ENCODE measurements at places on chromosomes 12 and 14.

DNA sequence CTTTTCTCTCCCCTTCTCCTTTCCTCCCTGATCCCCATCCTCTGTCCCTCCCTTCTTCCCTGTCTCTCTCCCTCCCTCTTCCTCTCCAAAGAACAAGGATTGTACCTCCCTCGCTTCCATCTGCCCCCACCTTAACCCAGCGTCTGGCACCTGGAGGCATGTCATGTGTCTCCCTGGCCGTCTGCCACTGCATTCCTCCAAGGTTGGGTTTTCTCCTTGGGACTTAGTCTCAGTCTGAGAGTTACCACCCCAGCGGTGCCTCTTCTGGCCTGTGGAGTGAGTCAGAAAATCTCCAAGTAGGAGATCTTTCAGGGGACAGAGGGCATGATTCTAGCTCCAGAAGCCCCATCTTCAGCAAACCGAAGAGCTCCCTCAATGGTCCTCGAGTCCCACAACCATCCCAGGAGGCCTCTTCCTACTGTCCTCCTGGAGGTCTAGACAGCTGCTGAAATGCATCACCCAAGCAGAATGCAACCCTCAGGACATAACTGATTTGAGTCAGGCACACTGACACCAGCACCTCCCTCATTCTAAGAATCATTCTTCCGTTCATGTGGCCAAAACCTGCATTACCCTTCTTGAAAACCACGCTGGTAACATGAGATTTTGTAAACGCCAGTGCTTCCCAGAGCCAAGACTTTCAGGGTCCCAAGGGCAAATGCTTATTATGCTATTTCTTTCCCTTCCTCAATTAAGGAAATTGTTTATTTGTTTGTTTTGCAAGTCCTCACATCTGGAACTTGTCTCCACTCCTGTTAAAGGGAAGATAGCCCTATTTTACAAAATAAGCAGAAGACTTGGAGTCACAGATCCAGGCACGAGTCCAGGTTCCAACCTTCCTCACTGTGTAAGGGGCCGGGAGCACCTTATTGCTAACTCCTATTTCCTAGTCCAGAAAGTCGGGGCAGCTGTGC is 463.2 kb downstream of the BCL11B start:
- no peak for DNase-seq

GRCh38 chr12:12190087-12190809 is 76.6 kb downstream of the LRP6 start:
- no peak for DNase-seq

- no peak for DNase-seq
These were observed 794.3 kb upstream of the NOVA1 start for GRCh38 chr14:27392153-27392552.

GRCh38 chr14:101736071-101736470 is 25.4 kb upstream of the PPP2R5C start:
- no peak for DNase-seq

DNA sequence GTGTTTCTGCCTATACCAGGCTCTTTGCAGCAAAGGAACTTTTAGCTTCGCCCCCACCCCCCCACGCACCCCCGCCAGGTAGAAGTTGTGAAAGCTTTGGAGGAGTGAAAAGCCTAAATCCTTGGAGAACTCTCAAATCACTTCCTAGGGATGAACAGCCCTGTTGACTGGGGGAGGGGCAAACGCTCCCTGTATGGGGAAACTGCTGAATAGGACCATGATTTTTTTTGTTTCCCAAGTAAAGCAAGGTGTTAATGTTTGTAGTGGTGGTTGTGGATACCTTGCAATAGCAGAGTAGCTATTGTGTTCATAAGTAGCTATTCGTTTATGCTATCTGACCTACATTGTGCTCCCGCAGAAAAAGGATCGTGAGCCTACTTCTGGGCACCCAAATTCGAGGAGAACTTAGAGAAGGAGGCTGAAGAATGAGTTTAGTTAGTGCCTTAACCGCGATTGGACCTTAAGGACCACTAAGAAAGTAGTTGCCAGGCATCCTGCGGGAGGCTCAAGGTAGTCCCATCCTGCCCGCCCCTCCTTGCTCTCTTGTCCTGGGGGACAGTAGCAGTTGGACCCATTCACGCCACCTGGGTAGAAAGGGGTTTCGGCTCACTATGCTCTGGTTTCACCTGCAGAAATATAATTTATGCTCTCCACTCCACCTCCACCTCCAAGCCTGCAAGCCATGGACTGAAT is 901 bp upstream of the NFKBIA start:
- no peak for DNase-seq

- no peak for DNase-seq
These were observed 4.4 kb downstream of the BDKRB1 start for GRCh38 chr14:96260341-96260821.

- DNase-seq = no peak
These were observed 31.0 kb downstream of the NINJ2 start for GRCh38 chr12:632102-632696.

GRCh38 chr14:87349921-87350320 is 643.1 kb downstream of the GALC start:
- DNase-seq = no peak

GRCh38 chr12:102800565-102800964 is 116.5 kb downstream of the PAH start:
- no peak for DNase-seq

DNA sequence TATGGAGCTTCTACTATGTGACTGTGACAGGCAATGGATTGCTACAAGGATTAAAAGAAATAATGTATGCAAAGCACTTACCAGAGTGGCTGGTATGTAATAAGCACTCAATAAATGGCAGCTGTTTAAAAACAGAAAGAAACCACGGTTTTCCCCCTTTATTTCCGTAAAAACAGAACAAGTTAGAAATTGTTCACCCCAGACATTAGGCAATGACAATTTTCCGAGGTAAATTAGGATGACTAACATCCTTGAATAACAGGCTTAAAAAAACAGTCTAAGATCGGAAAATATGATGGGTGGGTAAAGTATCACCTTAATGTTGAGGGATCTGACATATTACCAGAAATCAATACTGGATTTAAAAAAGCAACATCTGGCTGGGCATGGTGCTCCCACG is 20.9 kb upstream of the CNIH1 start:
- DNase-seq = no peak

- no peak for DNase-seq
These were observed 9.7 kb upstream of the WSCD2 start for GRCh38 chr12:108119126-108119973.

GRCh38 chr12:72472350-72472749 is 200.2 kb downstream of the TRHDE start:
- no peak for DNase-seq

GRCh38 chr12:42960087-42960527 is 370.6 kb upstream of the PRICKLE1 start:
- DNase-seq = no peak

- DNase-seq = no peak
These were observed 26.7 kb downstream of the VEZT start for GRCh38 chr12:95244350-95244749.

DNA sequence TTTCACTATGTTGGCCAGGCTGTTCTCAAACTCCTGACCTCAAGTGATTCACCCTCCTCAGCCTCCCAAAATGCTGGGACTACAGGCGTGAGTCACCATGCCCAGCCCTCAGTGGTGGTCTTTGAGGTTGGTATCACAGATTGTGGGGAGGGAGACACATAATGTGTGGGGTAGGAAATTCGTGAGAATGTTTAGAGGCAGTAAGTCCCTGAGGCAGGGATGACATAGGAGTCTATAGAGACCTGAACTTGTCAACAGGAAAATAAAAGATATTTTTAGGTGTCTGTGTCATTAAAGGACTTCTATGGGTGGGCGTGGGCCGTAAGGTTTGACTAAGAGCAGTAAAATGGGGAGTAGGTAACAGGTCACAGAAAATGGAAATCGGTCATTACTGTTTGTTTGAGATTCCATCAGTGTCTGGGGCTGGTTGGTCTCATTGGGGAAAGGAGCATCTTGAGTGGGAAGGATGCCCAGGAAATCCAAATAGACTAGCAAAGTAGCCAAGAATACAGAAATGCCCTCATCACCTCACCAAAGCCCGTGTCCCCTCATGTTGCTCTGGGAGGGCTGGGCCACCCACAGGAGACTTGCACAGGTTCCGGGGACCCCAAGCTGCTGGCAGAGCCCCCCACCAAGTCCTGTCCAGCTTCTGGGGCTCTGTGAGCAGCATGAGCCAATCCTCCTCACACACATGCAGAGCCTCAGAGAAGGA is 63.6 kb upstream of the BCL2L14 start:
- no peak for DNase-seq

- DNase-seq = no peak
These were observed 603.2 kb downstream of the C12orf50 start for GRCh38 chr12:87425942-87426554.
